Cardiac muscle cell (in vitro differentiated cells and primary cell): ENCODE measurements at places on chromosomes 2 and 18. TPM values are rescaled to one million over a fixed set of nuclear protein-coding genes. Genes with fewer than 3 reads are reported as not detected.
A peak's percentile ranks its signal among the peaks of the same experiment; 100 is the strongest.

Gene HOXD13
- total RNA-seq = not detected in 2 replicates

DNA sequence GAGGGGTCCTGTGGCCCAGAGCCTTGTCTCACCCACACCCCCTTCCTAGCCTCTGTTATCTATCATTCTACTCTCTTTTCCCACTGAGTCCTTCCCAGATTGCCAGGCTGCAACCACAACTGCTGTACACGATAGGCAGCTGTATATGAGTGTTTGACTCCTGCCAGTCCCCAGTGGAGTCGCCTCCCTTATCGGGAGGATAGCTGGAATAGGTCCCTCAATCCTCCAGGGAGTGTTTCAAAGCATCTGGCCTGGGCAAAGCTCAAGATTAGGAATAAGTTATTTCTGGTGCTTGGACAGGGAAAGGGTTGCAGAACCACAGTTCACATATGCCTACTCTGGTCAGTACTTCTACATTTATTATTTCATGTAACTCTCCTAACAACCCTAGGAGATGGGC lies 4.8 kb downstream of the MSGN1 start:
- H3K4me3 ChIP-seq = no peak overlapping the region
- DNase-seq = no peak
- no peaks in the 10 kb centered on the region for H3K36me3 ChIP-seq
- H3K27ac ChIP-seq = peak overlapping the region; percentile 88
- H3K27me3 ChIP-seq = no peaks in the 10 kb centered on the region

- no peaks in the 10 kb centered on the region for H3K4me1 ChIP-seq
- H3K36me3 ChIP-seq = no peaks in the 10 kb centered on the region
- H3K27ac ChIP-seq = no peak overlapping the region
These were observed 190.4 kb upstream of the STK17B start for GRCh38 chr2:196361606-196362326.

Gene CHST9
- total RNA-seq = 0.04 and 0.36 TPM in 2 replicates

DNA sequence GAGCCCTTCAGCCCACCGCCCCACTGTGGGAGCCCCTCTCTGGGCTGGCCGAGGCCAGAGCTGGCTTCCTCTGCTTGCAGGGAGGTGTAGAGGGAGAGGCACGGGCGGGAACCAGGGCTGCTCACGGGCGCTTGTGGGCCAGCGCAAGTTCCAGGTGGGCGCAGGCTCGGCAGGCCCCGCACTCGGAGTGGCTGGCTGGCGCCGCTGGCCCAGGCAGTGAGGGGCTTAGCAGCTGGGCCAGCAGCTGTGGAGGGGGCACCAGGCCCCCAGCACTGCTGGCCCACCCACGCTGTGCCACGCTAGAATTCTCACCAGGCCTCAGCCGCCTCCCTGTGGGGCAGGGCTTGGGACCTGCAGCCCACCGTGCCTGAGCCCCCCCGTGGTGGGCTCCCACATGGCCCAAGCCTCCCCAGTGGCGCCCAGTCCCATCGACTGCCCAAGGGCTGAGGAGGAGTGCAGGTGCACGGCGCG lies 45.2 kb downstream of the SLC5A7 start:
- H3K36me3 ChIP-seq = no peaks in the 10 kb centered on the region
- no peaks in the 10 kb centered on the region for H3K27me3 ChIP-seq
- DNase-seq = no peak
- no peak overlapping the region for H3K27ac ChIP-seq

Gene GRHL1
- 1.3 and 1.5 TPM in 2 replicates for total RNA-seq

- peaks cover 7% of the 10 kb centered on the region for H3K4me1 ChIP-seq
- no peaks in the 10 kb centered on the region for H3K27me3 ChIP-seq
- no peak overlapping the region for H3K27ac ChIP-seq
- H3K4me3 ChIP-seq = no peak overlapping the region
These were observed 256.5 kb downstream of the TGIF1 start for GRCh38 chr18:3706279-3707097.

- no peaks in the 10 kb centered on the region for H3K4me1 ChIP-seq
- no peak for DNase-seq
These were observed 184.8 kb upstream of the CRIM1 start for GRCh38 chr2:36170805-36171204.

- no peak for DNase-seq
- H3K4me1 ChIP-seq = peaks cover 5% of the 10 kb centered on the region
- H3K27ac ChIP-seq = no peak overlapping the region
- H3K36me3 ChIP-seq = no peaks in the 10 kb centered on the region
- H3K27me3 ChIP-seq = no peaks in the 10 kb centered on the region
These were observed 696.7 kb upstream of the SOX11 start for GRCh38 chr2:4995466-4995865.

DNA sequence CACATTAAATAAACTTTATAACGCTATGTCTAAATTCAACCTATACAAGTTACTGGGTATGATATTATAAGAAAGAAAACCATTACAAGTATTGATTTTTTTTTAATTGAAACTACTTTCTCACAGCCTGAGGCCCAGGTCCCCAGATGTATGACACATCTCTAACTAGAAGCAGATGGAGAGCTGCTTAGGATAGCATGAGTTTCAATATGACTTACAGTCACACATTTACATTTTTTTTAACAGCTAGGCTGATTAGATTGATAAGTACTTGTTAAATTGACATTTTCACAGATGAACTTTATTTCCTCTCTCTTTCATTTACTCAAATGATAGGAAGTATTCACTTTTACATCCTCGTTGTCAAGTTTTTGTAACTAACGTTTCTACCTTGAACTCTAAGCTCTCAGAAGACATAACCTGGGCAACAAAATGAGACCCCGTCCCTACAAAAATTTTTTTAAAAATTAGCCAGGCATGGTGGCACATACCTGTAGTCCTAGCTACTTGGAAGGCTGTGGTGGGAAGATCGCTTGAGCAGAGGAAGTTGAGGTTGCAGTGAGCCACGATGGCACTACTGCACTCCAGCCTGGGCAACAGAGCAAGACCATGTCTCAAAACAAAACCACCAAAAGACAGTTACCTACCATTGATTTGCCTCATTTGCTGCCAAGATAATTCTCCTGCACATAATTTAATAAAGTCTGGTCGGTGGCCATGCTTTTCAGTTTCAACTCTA lies 52.4 kb downstream of the STK39 start:
- DNase-seq = no peak
- H3K27me3 ChIP-seq = no peaks in the 10 kb centered on the region
- H3K27ac ChIP-seq = no peak overlapping the region
- no peak overlapping the region for H3K4me3 ChIP-seq

Gene ASAP2
- total RNA-seq = 12.8 and 16.7 TPM in 2 replicates

Gene SKA1
- total RNA-seq = 3.0 and 8.5 TPM in 2 replicates

DNA sequence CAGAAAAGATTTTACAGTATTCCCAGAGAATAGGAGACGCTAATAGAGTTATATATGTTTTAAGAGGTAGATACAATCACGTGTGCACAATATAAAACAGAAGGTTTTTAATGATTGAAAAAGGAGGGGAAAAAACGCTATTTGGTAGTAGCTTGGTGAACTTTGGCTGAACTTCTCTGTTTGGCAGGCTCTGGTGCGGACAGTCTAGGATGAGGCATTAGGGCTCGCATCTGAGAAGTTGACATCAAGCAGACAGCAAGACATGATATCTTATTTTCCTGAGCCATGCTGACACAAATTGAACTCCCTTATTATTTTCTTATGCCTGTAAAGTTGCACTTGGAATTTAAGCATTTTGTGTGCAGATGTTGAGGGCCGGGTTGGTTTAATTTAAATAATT lies 176.6 kb downstream of the EN1 start:
- H3K36me3 ChIP-seq = no peaks in the 10 kb centered on the region
- DNase-seq = peak; percentile 84
- H3K4me1 ChIP-seq = no peaks in the 10 kb centered on the region
- no peak overlapping the region for H3K4me3 ChIP-seq
- no peak overlapping the region for H3K27ac ChIP-seq

- H3K36me3 ChIP-seq = no peaks in the 10 kb centered on the region
- no peak overlapping the region for H3K27ac ChIP-seq
- H3K4me3 ChIP-seq = no peak overlapping the region
- no peaks in the 10 kb centered on the region for H3K27me3 ChIP-seq
- no peaks in the 10 kb centered on the region for H3K4me1 ChIP-seq
- DNase-seq = no peak
These were observed 11.8 kb downstream of the ARHGAP25 start for GRCh38 chr2:68746408-68746807.

- DNase-seq = peak; percentile 11
- peaks cover 7% of the 10 kb centered on the region for H3K4me1 ChIP-seq
- H3K27ac ChIP-seq = no peak overlapping the region
- H3K36me3 ChIP-seq = no peaks in the 10 kb centered on the region
- H3K27me3 ChIP-seq = no peaks in the 10 kb centered on the region
- H3K4me3 ChIP-seq = no peak overlapping the region
These were observed 15.5 kb upstream of the DUSP19 start for GRCh38 chr2:183063083-183063482.

GRCh38 chr2:96895746-96896651 lies 26.1 kb upstream of the SEMA4C start:
- H3K36me3 ChIP-seq = no peaks in the 10 kb centered on the region
- H3K27ac ChIP-seq = no peak overlapping the region
- H3K27me3 ChIP-seq = no peaks in the 10 kb centered on the region
- no peak overlapping the region for H3K4me3 ChIP-seq

Gene FAM228A
- 1.7 and 3.0 TPM in 2 replicates for total RNA-seq

DNA sequence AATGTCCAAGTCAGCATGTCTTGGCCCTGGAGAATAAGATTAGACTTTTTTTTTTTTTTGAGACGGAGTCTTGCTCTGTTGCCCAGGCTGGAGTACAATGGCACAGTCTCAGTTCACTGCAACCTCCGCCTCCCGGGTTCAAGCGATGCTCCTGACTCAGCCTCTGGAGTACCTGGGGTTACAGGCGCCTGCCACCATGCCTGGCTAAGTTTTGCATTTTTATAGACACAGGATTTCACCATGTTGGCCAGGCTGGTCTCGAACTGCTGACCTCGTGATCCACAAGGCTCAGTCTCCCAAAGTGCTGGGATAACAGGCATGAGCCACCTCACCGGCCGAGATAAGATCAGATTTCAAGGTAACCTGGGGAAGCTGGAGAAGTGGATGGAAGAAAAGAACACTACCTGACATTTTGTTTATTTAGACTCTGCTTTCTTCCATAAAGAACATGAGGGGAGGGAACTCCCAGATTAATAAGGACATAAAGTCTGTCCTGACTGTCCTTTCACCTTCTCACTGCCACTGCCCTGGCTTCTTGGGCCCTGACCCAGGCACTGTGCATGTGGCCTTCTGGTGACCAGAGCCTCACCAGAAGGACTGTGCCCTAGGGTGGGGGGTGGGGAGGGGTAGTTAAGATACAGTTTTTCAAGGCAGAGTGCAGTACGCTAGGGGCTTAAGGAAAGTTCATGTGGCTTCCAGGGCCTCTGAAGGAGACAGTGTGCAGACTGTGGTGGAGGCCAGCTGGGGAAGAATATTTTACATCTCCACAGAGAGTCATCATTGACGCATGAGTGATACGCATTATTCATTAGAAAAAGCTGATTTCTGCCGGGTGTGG lies 4.8 kb upstream of the IMPA2 start:
- H3K27ac ChIP-seq = no peak overlapping the region
- H3K27me3 ChIP-seq = no peaks in the 10 kb centered on the region
- no peaks in the 10 kb centered on the region for H3K36me3 ChIP-seq

DNA sequence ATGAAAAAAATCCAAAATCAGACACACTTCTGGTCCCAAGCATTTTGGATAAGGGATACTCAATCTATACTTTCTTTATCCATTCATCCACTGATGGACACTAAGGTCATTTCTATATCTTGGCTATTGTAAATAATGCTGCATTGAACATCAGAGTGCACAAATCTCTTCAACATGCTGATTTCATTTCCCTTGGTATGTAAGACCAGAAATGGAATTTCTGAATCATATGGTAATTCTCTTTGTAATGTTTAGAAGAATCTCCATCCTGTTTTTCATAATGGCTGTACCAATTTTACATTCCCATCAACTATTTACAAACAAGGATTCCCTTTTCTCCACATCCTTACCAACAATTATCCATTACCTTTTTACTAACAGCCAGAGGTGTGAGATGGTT lies 33.7 kb upstream of the MCM6 start:
- H3K4me3 ChIP-seq = no peak overlapping the region
- no peak overlapping the region for H3K27ac ChIP-seq
- DNase-seq = peak; percentile 12
- H3K4me1 ChIP-seq = no peaks in the 10 kb centered on the region
- H3K27me3 ChIP-seq = no peaks in the 10 kb centered on the region

DNA sequence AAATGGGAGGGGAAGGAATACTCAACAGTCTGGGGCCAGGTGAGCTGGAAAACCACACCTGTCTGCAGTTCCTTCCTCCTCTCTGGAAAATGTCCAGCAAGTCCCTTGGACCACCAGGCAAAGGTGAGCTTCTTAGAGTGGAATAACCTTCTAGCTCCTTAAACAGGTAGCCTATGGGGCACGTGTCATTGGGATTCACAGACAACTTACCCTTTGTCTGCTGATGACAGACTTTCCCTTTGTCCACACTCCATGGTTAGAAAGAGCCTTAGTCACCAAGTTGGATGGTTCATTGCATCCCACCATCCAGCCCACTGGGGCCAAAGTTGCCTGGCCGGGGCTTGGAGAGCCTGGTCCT lies 98.0 kb upstream of the ITGA6 start:
- H3K4me3 ChIP-seq = no peak overlapping the region
- no peaks in the 10 kb centered on the region for H3K36me3 ChIP-seq
- H3K4me1 ChIP-seq = peaks cover 21% of the 10 kb centered on the region
- H3K27me3 ChIP-seq = peaks cover 18% of the 10 kb centered on the region
- no peak overlapping the region for H3K27ac ChIP-seq

GRCh38 chr2:23532391-23533337 lies 147.7 kb downstream of the KLHL29 start:
- H3K4me3 ChIP-seq = no peak overlapping the region
- H3K4me1 ChIP-seq = peaks cover 11% of the 10 kb centered on the region
- H3K27ac ChIP-seq = no peak overlapping the region
- DNase-seq = no peak
- H3K27me3 ChIP-seq = no peaks in the 10 kb centered on the region
- no peaks in the 10 kb centered on the region for H3K36me3 ChIP-seq

GRCh38 chr18:53952700-53953099 lies 271.8 kb downstream of the MBD2 start:
- H3K27me3 ChIP-seq = no peaks in the 10 kb centered on the region
- no peaks in the 10 kb centered on the region for H3K36me3 ChIP-seq
- H3K27ac ChIP-seq = no peak overlapping the region
- H3K4me1 ChIP-seq = no peaks in the 10 kb centered on the region
- H3K4me3 ChIP-seq = no peak overlapping the region
- DNase-seq = no peak

DNA sequence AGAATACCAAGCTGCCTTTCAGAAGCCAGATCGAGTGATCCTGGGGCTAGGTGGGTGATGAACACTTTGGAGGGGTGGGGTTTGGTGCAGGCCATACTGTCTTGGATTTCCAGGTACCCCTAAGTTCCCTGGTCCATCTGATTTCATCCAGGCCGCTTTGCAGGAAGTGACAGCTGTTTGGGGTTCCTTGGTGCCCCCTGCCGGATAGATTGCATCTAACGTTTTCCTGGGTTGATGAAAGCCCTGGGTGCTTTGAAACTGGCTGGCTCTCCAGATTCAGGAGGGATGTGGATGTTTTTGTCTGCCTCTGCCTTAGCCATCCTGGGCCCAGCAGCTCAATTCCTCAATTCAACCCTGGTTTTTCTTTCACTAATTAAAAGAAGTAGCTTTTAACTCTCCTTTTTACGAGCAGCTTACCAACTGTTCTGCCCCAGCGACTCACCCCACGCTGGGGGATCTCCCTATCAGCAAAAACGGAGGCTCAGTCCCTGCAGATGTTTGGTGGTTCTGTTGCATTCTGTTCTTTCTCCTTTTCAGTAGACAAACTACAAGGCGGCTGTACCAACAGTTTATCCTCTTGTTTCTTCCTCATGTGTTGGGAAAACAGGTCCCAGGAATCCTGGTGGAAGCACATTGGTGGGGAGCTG lies 37.1 kb downstream of the ARHGEF4 start:
- no peaks in the 10 kb centered on the region for H3K36me3 ChIP-seq
- peak; percentile 80 for DNase-seq
- H3K27ac ChIP-seq = no peak overlapping the region

Gene CCDC141
- 95.5 and 213 TPM in 2 replicates for total RNA-seq

Gene TUBA4B
- total RNA-seq = not detected in 2 replicates

Gene TRABD2A
- total RNA-seq = not detected in 2 replicates
